ENCODE measurements at places on chromosomes 6 and 20.

DNA sequence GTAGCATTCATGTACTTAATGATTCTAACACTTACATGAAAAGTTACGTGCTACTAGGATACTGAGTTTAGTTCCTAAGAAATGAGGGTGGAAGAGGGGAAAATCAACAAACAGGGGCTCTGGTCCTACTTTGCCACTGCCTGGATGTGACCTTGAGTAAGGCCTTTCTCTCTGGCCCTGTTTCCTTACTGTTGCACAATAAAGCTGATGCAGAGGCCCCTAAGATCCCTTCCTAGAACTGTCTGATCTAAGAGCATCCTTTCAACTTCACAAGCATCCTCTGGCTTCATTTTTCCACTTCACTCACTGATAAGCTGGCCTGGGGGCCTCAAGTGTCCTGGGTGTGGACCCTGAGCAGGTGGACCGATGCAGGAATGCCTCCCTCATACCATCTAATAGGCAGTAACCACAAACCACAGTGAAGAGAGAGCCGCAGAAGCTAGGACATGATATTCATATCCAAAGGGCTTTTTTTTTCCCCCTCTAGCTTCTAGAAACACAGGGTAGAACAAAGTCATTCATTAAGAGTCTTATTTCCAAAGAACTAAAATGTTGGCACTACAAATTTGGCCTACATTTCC, 21.6 kb downstream of the FKBP1A start:
- DNase-seq: no peak

- no peak for DNase-seq
Observed at GRCh38 chr6:80440496-80441115, 334.1 kb downstream of the BCKDHB start.

- DNase-seq: peak; percentile 51
Observed at GRCh38 chr6:2765896-2766766, 938 bp downstream of the WRNIP1 start.

DNA sequence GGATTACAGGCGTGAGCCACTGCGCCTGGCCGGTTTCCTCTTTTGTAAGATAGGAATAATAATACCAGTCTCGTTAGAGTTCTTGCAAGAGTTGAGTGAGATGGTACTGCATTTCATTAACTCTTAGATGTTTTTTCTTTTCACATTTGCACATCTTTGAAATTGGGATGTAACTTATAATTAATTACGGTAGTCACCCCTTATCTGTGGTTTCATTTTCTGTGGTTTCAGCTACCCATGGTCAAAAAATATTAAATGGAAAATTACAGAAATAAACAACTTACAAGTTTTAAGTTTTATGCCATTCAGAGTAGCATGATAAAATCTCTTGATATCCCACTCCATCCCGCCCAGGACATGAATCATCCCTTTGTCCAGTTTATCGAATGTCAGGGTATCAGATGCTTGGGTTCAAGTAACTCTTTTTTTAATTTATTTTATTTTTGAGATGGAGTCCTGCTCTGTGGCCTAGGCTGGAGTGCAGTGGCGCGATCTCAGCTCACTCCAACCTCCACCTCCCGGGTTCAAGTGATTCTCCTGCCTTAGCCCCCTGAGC, 15.4 kb downstream of the PTK7 start:
- DNase-seq: no peak

DNA sequence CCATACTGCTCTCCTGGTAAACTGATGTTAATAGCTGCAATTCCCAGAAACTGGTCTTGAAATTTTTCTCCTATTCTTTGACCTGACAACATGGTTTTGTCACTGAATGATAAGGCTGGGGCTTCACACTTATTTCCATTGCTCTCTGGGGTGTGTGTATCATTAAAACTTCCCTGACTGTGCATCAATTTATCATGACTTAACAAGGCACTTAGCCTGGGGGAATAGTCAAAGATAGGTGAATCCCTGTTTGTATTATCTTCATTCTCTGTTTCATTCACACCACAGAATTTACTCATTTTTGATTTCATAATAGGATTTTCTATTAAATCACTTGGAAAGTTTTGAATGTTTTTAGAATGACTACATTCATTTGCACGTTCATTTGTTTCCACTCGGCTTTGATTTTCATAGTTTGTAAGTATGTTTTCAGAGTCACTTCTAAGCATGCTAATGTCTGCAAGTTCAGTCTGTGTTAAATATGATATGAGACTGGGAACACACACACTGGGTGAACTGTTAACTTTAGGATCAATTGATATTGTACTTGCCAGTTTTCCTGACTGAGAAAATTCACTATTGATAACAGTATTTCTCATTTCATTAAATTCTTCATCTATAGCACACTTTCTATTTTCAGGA, 35.5 kb downstream of the DST start:
- DNase-seq: no peak

DNA sequence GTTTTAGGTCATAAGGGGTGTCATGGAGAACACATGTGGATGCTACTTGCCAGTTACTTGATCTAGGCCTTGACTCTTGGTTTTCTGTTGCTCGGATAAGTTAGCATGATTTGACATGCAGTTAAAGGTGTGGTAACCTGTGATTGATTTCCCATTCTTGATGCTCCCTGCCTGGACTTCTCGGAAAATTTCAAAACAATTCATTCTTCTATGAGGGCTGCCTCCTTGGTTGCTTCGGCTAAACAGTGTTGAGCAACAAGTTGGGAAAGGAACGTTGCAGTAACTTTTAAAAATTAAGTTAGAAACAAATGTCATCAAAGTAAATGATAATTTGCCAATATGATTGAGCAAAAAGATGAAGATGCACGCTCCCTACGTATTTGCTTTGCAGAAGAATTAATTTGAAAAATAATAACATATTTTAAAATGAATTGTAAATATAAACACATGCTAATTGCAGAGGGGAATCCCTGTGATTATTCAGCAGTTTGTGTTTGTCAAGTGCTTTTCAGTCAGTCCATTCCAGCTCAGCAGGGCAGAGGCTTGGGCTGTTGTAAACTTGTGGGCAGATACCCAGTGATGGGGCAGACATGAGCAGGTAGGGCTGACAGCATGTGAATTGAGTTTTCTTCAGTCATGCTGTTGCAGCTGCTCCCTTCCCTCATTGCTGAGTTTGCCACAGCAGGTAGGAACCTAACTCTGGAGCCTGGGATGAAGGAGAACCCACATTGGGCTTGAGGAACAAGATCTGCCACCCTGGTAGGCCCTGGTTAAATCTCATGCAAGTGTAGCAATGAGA, 110.2 kb downstream of the ESR1 start:
- no peak for DNase-seq

GRCh38 chr20:33299111-33299603, 16.1 kb downstream of the BPIFB1 start:
- peak; percentile 68 for DNase-seq

- DNase-seq: no peak
Observed at GRCh38 chr6:114090626-114091025, 119.7 kb upstream of the HDAC2 start.

DNA sequence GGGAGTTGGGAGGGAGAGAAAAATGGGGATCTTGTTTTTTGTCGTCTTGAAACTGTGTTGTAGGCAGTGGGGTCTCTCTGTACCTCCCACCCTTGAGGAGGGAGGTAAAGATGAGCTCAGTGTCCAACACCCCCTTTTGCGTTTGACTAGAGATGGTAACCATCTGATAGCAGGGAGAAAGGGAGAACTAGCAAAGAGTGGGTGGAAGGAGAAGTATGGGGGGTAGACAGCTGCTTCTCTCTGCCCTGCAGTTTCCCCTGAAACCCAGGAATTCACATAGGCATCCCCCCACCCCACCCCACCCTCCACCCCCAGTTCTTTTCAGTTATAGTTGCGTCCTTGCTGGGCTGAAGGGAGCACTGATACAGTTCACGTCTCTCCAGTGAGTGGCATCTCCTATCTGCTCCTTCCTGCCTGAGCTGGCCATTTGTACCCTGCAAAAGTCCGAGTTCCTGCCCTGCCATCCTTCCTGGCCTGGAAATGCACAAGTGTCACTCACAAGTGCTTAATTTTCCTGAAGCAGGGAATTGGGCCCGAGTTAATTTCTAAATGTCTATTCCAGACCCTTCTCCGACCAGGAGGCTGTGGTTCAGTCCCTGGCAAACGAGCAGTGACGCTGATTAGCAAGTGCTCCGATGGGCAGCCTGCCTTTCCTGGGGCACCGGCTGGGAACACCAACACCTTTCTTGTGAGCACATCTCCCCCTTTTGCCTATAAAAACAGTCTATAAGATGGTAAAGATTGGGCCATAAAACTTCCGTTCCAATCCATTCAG, 1.5 kb downstream of the SIRPA start:
- no peak for DNase-seq

- no peak for DNase-seq
Observed at GRCh38 chr20:25453035-25453810, 45.8 kb downstream of the GINS1 start.

- DNase-seq: no peak
Observed at GRCh38 chr20:9331707-9332435, 182.5 kb upstream of the LAMP5 start.

- no peak for DNase-seq
Observed at GRCh38 chr6:148085631-148086331, 256.9 kb upstream of the SASH1 start.

DNA sequence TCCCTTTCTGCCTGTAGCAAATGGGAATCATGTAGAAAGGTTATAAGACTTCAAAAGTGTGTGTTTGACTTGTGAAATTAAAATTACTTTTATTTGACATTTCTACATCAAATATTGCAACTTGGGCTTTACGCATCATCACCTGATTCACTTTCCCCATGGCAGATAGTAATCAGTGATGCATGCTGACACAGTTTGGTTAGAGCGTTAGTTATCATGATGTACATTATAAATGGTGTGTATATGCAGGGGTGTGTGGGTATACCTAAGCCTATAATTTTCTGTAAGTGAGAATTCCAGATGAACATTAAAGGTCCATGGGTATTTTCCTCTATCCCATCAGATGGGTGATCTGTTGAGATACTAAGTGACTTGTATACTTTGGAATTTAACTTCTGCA, 141.5 kb downstream of the KLHL32 start:
- no peak for DNase-seq

DNA sequence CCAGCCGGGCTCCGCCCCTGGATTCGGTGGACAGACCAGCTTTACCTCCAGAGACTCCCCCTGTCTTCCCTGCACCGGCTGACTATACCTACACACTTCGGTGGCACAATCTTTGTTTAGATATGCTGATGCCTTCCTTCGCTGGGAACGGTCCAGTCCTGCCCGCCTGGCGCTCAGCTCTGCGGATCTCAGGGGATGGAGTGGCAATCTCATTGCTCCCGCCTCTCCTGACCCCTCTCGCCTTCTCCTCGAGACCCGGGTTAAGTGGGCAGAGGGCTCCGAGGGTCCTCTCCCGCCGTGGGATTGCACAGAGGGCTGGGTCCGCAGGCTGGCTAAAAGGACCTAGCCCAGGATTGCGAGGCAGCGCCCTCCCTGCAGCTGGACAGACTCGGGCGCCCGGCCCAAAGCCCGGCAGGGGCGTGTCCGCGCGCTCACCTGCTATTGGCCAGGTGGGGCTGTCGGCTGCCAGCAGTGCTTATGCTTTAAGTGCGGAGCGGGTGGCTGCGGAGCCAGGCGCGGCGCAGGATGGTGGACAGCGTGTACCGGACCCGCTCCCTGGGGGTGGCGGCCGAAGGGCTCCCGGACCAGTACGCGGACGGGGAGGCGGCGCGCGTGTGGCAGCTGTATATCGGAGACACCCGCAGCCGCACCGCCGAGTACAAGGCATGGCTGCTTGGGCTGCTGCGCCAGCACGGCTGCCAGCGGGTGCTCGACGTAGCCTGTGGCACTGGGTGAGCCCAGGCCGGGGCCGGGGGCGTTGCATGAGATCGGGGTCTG, at the start of gene GNMT:
GNMT (plus strand) TSS at position 512 of the 777 bp plus-strand sequence; CDS start at position 526, 14 bp downstream.
- DNase-seq: peak; percentile 23

DNA sequence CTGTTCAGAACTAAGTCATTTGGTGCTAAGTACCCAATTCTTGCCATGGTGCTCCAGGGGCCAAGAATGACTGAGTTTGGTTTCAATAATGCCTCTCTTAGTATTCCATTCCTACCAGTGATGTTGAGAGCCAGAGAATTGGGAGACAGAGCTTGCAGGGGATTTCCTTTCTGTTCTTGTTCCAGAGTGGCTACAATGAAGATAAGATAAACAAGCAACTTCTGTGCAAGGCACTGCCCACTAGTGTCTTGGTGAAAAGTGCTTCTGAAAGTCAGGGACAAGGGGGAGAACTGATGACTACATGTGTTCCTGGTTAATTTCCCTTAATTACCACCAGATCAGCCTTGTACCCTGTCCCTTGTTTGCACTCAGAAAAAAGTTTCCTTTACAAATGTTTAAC, 421.6 kb downstream of the BCKDHB start:
- DNase-seq: no peak

DNA sequence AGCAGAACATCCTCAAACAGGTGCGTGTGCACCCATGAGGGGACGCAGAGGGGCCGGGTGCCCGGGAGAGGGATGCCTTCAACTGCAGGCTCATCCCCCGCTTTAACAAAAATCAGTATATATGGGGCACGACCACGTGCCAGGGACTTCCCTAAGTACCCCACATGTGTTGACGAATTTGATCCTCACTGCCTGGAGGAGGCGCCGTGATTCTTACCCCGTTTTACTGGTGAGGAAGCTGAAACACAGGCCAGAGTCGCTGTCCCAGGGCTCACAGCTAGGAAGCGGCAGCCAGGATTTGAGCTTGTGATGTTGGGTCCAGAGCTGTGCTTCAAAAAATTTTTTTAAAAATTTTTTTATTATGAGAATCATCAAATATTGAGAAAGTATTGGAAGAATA, 44.8 kb downstream of the ITPR3 start:
- DNase-seq: peak; percentile 31

Data from common myeloid progenitor, CD34-positive (primary cell).